ENCODE measurements at places on chromosomes 12 and 14.

DNA sequence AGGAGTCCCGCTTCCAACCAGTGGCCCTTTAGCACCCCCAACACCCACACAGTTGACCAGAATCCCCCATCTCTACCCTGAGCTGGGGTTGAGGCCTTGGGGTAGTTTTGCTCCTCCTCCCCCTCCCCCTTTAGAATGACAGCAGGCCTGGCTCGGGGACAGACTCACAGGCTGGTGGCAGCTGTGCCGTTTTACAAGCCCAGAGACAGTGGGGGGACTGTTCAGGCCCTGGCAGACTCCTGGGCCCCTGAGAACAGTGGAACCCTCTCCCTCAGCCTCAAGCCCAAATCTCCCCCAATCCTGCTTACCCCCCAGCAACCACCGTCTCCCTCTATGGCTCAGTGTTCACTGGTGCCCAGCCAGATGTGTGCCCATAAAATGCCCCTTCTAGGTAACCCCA lies 10.1 kb downstream of the TMEM119 start:
- DNase-seq = no peak

DNA sequence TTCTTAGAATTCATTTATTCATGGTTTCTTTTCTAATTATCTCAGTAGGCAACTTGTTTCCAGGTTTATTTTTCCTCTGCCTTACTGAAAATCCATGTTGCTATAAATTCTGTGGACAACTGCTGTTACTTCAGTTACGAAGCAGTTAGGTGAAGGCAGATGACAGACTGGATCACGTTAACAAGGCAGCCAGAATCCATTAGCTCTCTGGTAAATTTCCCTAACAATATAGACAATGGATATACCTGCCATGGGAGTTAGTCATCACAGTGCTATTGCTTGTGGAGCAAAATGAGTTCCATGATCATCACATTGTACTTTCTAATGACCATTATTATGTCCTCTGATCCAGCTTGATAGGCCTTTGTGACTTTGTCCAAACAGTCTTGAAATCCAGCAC lies 291.5 kb downstream of the NELL2 start:
- no peak for DNase-seq

DNA sequence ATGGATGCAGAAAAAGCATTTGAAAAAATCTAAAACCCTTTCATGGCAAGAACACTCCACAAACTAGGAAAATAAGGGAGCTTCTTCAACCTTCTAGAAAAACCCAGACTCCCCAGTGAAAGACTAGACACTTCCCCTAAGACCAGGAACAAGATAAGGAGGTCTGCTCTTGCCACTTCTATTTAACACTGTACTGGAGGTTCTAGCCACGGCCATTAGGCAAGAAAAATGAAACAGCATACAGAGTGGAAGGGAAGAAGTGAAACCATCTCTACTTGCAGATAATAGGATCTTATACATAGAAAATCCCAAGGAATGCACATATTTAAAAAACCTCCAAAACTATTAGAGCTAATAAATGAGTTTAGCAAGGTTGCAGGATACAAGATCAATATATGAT lies 42.3 kb downstream of the CHGA start:
- no peak for DNase-seq

GRCh38 chr14:91858536-91859275 lies 8.6 kb downstream of the TC2N start:
- DNase-seq = no peak

- DNase-seq = no peak
Observed at GRCh38 chr12:66661357-66661756, 17.5 kb downstream of the GRIP1 start.

GRCh38 chr12:31650918-31651317 lies 8.6 kb upstream of the ETFBKMT start:
- DNase-seq = no peak

DNA sequence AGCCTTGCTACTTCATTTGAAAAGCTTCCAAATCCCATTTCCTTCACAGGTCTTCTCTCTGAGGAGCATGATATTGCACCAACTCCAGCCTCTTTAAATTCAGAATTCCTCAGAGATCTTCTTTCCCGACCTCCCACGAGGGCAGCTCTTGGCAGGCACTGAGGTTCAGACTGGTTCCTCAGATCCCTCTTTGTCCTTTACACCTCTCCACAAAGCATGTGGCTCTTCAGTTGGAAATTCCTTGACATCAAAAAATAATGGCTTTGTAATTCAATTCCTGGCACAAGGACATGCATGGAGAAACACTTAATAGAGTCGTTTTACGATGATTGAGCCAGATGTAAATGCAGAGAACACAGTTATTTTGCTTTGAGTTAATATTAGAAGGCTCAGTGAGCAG lies 63.2 kb upstream of the TMX1 start:
- no peak for DNase-seq
